Skin of body (tissue), 3 donors: ENCODE measurements at places on chromosomes 16 and 17.

DNA sequence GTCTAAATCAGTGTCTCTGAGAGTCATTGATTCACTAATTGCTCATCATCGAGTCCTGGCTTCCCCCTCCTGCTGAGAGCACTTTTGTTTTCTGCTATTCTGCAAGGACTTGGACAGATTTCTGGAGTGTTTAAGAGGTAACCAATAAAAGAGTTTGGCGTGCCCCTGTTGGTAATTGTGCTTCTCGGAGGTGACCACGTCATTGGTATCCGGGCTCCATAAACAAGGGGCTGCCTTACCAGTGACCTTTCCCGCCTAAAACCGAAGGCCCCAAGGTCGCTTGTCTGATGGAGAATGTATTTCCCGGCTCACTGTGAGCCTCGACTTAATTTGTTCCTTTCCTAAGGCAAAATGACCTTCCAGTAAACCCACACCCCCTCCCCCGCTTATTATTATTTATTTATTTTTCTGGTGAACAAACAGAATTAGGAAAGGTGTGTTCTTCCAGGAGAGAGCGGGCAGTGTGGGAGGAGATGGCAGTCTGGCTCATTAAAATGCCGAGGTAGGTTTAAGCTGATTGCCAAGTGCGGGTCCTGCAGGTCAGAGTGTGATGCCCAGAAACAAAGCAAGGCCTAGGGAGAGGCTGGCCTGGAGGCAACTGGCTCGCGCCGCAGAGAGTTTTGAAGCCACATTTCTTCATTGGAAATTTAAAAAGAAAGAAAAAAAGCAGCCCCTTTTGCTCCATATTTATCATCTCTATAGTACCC, 30.2 kb downstream of the MSI2 start:
- no peak for DNase-seq

DNA sequence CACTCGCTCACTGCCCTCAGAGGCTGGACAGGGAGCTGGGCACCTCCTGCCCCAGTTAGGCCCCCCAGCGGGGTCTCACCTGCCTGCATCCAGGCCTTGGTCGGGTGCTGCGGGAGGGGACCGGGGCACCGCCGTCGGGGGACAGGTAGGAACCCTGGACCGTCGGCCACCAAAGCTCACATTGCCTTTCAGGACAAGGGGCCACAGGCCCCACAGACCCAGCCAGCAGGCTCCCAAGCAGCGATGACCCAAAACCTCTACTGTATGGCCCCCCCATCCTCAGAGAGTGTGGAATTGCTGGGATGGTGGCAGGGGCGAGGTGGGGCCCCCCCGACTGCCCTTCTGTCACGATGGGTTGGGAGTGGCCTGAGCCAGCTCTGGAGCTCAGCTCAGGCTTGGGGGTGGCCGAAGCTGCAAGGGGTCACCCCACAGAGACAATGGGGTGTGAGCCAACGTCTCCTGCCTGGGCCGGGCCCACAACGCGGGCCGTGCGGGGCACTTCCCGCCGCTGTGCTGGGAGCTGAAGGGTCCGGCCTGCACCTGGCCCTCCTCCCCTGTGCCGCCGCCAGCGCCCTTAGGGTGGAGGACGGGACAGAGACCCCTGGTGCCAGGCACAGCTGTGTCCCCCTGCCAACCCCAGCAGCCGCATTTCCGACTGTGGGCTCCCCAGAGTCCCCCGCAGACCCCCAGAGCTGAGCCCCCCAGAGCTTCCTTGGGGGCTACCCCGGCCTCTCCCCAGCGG, 498 bp downstream of the IGFALS start:
- DNase-seq = no peak

GRCh38 chr16:13171313-13171712, 269.9 kb downstream of the SHISA9 start:
- DNase-seq = no peak

DNA sequence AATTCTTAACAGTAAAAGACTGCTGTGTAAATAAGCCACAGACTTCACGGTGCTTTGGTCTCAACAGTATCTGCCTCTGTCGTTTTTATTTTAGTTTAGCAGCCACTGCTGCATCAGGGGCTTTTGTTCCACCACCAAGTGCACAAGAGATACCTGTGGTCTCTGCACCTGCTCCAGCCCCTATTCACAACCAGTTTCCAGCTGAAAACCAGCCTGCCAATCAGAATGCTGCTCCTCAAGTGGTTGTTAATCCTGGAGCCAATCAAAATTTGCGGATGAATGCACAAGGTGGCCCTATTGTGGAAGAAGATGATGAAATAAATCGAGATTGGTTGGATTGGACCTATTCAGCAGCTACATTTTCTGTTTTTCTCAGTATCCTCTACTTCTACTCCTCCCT, 7.9 kb downstream of the HERPUD1 start:
- DNase-seq = no peak

DNA sequence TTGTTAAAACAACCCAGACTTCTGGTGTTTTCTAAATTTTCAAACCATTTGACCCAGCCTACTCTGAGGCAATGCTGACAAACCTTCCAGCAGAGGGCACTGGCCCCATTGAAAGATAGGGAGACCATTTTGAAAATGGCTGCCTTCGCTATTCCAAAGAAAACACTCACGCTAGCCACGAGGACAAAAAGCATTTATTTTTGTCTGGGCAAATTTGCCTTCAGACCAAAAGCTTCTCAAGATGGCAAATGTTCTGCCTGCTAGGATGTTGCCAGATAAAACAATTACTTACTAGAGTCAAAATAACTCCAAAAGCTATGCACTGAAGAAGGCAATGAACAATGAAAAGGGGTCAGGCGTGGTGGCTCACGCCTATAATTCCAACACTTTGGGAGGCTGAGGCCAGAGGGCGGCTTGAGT, 296.7 kb upstream of the IRX5 start:
- DNase-seq = no peak

DNA sequence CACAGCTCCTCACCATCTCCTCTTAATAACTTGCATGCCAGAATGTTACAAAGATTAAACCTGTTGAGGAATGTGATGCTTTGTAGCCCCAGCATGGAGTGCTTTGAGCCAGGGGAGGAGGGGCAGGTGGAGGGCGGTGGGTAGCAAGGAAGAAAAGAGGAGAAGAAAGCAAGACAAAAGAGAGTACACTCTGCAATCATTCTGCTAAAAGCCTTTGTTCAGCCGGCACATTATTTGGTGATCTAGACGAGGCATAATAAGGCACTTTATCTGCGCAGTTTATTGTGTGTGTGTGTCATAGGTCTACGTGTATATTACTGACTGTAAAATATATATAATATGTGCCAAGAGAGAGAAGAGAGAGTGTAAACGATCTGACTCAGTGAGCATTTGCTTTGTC, 139.1 kb downstream of the SOX9 start:
- no peak for DNase-seq

DNA sequence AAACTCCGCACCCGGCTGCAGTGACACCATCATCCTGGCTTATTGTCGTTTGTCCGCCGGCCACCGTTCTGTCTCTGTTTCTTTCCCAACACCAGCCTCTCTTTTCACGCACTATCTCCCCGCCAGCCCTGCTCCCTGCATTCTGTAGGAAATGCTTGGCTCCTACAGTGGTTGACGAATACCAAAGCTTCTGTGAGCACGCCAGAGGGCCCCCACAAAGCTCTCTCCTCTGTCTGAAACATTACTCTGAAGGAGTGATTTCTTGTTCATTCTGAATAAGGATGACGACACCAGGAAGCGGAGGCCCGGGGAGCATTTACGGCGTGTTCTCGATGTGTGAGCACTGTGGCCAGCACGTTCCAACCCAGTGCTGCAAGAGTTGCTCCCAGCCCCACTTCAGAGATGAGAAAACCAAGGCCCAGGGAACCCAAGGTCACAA, 58.8 kb downstream of the ADCY9 start:
- DNase-seq = no peak

- DNase-seq = no peak
Measured at GRCh38 chr16:63230421-63231040, 1194.3 kb upstream of the CDH8 start.

GRCh38 chr16:21950782-21951521, 2.2 kb upstream of the UQCRC2 start:
- no peak for DNase-seq

- no peak for DNase-seq
Measured at GRCh38 chr17:82475458-82475857, 16.9 kb downstream of the NARF start.

DNA sequence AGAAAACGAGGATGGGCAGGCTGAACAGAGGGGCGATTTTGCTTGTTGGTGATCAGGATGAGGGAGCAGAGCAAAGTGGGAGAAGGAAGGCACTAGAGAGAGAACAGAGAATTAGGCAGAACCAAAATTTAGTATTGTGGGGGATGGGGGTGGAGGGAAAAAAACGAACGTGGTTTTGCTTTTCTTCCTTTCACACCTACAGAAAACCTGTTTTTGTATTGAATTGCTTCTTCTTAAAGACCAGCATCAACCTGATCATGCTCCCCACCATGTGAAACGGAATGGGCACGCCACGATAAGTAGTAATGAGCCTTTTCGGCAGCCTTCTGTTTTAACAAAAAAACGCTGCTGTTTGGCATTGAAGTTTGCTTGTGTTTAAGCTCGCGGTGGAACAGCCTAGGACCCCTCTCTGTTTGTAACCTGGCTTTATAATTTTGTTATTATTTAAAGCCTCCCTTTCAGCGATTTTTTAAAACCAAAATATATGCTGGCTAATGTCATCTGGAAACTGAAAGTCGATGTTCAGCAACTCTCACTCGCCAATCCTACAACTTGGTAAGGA, 36.8 kb downstream of the ERCC4 start:
- DNase-seq = no peak

GRCh38 chr16:86638642-86639041, 60.3 kb downstream of the FOXL1 start:
- no peak for DNase-seq

DNA sequence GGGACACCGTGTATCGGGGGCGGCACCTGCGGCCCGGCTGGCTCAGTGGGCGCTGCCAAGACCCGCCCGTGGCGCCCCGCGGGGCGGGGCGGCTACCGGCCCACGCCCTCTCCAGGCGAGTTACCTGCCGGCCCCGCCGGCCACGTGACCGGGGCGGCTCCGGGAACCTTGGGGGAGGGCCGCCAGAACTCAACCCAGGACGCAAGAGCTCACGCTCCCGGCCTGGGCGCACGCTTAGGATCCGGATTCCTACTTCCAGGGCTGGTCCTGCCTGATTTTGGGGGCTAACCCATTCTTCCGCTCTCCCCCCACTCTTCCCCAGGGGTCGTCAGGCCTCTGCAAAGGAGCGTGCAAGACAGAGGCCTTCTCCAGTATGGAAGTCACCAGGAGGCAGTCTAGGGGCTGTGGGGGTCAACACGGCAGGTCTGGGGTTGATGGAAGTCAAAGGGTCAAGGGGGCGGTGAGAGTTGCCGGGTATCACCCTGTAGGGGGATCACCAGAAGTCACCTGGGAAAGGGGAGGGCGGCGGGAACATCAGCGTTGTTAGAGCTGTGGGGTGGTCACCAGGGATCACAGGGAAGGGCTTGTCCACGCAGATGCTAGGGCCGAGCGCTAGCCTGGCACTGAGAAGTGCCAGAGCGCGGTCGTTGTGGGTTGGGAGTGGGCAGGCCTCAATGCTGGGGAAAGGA, 354 bp upstream of the ESRP2 start:
- DNase-seq = no peak

- DNase-seq = no peak
Measured at GRCh38 chr17:76369804-76370203, 14.6 kb upstream of the SPHK1 start.

DNA sequence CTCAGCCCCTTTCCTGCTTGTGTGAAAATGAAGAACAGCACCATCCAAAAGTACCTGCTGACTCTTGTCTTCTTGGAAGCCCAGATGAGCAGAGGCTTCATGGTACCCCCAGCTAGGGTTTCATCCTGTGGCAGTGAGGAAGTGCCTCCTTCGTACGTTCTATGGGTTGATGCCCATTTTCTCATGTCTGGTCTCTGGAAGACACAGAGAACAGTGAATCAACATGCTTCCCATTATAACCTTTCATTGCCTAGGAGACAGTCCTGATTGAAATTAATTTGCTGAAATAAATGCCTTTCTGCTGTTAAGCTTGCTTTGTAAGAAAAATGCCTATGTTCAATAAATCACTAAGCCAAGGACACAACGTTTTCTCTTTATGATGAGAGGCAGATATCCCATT, 36.5 kb downstream of the RCVRN start:
- no peak for DNase-seq

DNA sequence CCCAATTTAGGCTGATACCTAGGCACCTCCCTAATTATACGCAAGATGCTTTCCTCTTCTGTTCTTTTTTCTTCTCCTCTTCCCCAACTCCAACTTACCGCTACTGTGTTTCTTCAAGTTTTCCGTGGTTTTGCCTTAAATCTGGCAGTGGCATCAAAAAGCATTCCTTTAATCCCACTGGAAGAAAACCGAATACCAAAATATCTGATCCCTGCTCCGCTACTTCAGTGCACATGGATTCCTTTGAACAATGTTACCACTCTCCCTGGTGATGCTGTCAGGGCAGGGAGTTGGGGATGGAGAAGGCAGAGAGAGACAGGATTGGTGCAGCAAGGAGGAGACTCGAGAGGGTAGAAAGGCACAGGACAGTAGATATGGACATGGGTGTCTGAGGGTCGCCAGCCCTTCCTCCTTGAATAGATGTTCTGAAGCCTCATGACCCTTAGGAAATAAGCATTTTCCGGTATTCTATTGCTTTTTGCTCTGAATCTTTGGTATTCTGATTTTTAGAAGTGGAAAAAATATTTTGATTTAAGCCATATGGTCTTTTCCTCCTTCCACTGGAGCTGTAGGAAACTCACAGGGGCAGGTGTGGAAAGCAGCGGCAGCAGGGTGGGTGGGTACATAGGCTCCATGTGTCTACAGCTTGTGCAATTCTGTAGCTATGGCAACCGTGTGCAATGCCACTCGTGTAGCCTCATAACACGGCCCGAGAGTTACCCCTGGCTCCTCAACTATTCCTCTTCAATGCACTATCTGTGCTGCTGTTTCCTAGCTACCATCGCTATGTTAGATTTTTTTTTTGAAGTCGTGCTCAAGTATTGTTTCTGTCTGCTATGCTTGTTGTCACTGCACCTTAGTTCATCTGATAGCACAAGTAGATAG, 32.3 kb upstream of the TANC2 start:
- peak; percentile 0 for DNase-seq

DNA sequence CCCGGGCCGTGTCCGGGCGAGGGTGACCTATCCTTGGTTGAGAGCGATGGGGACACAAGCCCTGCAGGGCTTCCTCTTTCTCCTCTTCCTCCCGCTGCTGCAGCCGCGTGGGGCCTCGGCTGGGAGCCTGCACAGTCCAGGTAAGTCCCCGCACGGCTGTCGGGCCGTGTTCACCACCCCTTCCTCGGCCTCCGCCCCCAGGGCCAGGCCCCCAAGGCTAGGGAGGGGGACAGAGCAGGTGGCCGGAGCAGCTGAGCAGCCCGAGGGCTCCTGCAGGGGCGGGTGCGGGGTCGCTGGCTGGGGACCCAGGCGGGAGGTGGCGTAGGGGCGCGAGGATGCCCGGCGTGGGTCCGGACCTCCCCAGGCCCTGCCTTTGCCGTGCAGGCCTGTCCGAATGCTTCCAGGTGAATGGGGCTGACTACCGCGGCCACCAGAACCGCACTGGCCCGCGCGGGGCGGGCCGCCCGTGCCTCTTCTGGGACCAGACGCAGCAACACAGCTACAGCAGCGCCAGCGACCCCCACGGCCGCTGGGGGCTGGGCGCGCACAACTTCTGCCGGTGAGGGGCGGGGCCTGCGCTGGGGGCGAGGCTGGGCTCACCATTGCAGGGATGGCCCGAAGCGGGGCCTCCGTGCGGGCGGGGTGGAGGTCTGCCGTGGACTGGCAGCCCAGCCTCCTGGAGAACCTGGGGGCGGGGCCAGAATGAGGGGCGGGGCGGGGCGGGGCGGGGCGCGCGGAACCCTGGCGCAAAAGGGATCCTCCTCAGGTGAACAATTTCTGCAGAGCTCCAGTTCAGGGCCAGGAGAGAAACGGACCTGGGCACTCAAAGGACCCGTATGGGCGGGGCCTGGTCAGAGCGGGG, 631 bp downstream of the KREMEN2 start:
- DNase-seq = no peak
